ENCODE measurements at places on chromosomes 12 and 14.
A peak's percentile ranks its signal among the peaks of the same experiment; 100 is the strongest.

DNA sequence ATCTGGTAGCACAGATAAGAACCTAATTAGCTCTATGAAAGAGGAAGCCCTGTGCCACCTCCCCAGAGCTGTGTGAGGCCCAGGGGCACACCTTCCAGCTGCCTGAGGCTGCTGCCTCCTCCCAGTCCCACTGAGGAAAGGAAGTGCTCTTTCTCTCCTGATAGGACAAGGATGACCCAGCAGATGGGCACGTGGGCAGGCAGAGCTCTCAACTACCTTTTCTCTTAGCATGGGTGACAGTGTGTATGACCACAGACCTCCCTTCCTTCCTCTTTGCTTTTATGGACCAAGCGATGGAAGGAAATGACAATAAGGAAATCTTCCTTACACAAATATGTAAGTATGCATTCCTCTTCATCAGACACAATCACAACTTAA lies 127.6 kb upstream of the AMIGO2 start:
- peak; percentile 24 for DNase-seq

DNA sequence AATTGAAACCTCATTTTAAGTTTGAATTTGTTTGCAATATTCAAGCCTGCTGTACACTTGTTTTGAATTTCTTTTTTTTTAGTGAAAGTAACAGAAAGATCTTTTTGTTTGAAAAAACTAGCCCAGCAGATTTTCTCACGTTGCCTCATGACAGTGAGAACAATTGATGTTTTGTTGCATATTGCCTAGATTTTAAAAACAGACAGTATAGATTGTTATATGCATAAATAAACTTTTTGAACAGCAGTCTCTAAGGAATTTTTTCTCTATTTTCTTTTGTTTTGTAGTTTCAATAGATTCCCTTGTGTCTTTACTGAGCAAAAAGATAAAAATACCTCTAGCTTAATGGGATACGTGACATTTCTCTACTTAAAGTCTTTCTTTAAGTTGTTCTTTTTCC lies 15.4 kb downstream of the OR6C6 start:
- DNase-seq: no peak

DNA sequence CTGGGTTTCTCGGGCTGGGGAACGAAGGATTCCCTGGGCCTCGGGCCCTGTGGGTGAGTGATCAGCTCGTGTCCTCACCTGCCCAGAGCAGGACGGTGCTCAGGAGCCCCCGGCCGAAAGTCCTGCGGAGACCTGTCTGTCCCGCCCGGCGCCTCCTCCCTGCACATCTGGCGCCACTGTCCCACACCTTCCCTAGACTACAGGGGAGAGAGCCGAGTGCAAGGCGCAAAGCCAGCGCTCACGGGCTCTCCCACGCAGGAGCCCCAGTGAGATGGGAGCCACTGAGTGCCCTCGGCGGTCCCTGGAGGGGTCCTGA lies 13.1 kb upstream of the TEX22 start:
- DNase-seq: no peak

DNA sequence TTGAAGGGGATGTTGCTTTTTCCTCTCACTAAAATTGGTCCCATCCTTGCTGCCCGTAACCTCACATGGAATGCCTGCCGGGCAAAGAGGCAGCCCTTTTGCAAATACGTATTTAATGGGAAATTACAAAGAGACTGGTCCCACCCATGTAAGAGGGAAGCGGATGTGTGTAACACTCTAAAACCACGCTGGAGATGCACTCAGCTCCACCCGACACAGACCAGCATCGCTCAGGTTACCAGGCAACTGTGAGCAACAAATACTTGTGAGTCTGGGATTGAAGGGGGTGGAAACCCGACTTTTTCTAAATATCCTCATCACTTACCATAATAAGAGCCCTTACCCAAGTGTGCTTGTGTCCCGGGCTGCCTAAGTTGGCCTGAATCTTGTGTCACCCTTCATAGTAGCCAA lies 47.7 kb downstream of the ELK3 start:
- no peak for DNase-seq

DNA sequence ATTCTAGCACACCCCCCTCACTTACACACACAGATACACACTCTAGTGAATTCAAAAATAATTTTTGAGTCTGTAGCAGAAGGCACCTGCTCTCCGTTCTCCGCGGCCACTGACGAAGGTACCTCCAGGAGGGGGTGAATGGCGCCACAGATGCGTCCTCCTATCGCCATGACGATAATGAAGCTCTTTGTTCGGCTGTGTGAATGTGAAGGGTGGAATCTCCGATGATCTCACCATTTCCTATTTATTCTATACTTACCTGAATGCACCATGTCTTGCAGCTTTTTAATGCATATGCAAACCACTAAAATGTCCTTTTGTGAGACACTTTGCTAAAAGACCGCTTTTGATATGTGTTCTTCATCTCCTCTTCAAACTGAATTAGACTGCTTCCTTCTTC lies 162.7 kb downstream of the EGLN3 start:
- DNase-seq: no peak

DNA sequence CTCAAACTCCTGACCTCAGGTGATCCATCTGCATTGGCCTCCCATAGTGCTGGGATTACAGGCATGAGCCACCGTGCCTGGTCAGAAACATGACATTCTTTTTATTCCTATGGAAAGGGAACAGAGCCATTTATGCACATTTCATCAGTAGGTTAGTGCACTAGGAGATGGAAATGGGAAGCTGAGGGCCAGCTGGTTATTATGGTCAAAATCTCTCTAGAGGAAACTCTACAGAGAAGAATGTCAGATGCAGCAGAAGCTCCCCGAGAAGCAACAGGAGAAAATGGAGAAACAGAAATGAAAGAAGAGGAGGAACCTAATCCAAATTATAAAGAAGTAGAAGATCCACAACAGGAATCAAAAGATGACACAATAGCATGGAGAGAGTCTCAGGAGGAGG lies 2.7 kb downstream of the CFAP251 start:
- DNase-seq: no peak

DNA sequence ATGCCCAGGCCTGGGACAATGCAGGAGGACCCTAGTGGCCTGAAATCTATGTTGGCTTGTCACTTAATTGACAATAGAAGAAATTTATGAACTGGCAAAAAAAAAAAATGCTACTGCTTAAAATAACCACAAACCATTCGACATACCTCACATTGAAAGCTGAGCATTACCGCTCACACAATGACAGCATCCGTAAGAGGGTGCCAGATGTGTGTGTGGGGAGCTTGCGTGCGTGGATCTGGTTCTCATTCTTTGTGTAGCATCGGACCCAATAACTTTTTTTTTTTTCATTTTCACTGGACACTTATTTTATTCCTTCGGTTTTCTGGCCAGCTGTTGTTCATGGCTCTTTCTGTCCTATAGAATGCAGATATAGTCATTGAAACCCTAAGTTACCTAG lies 216.7 kb downstream of the VRK1 start:
- no peak for DNase-seq

- no peak for DNase-seq
These were observed 35.1 kb downstream of the CCDC85C start for GRCh38 chr14:99568567-99569560.

- DNase-seq: no peak
These were observed 164.2 kb downstream of the CHST11 start for GRCh38 chr12:104620837-104621531.

DNA sequence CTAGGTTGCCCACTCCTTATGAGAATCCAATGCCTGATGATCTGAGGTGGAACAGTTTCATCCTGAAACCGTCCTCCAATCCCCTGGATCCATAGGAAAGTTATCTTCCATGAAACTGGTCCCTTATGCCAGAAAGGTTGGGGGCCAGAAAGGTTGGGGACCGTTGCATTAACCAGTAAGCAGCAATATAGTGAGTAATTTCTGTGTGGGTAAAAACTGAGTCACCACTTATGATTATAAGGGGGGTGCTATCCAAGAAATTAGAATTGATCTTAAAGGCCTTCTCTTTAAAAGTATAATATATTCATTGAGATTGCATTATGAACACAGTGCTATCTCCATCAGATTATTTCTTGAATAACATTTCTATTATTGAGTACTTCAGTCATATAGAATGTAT lies 97.2 kb downstream of the PCNX1 start:
- DNase-seq: no peak

DNA sequence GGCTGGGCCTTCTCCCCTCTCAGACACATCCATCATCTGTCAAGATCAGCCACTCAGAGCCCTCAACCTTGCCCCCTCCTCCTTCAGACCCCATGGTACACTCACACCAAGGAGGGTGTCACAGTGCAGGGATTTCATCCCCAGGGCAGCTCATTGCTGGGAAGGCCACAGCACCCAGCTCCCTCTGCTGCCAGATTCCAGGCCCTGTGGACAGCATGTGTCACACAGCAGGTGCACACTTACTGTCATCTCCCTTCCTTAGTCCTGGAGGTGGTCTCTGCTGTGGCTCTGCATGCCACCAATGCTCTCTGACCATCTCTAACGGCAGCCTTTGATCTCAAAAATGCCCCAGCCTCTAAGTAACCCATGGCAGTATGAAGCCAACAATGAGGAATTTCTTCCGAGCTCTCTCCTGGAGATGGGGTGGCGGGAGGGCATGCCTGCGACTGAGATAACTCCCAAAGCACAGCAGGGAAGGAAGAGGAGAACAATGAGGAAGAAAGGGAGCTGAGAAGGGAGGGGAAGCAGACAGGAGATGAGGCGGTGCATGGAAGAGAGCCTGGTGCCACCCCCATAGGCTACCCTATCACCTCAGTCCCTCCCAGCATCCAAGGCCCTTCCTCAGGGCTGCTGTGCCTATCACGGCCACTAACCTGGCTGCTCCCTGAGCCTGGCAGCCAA lies 101.0 kb downstream of the SINHCAF start:
- no peak for DNase-seq

DNA sequence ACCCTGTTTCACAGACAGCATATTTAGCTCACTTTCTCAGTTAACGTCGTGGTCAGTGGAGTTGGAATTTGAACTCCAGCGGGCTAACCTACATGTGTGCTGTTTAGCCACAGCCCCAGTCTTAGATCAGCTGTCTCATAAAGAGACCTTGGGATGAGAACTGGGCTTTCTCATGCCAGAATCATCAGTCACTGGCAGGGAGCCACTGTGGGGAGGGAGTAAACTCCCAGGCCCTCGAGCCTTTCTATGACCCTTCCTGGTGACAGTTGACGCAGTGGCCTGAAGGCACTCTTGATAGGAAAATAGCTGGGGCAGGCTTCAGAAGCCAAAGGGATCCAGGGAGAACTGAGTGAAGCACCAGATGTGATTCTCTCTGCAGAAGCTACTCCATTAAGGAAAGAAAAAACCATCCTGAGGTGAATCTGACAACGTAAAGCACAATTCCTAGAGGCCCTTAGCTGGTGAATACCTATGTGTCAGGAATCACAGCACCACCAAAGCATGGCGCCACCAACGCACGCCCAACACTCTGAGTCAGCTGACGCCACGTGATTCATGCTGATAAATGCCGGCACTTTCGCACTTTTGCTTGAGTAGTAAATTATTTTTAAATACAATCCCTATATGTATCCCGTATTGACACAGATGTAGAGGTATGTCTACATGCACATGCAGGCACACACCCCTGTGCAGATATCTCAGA lies 279.6 kb upstream of the TMEM132C start:
- DNase-seq: no peak

GRCh38 chr14:58635091-58635830 lies 2.5 kb upstream of the DACT1 start:
- DNase-seq: no peak

DNA sequence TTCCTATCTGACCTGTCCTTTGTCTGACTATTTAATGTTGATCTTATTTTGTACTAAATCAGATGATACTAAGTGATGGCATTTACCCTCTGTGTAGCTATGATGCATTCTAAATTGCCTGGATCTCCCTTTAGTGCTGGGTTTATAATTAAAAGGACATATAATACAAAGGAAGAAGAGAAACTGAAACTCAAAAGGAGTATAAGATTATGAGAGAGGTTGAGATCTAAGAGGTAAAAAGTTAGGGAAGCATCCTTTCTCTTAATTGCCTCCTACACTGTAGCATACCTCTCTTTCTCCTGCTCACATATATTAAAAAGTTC lies 86.9 kb upstream of the MON2 start:
- DNase-seq: no peak

DNA sequence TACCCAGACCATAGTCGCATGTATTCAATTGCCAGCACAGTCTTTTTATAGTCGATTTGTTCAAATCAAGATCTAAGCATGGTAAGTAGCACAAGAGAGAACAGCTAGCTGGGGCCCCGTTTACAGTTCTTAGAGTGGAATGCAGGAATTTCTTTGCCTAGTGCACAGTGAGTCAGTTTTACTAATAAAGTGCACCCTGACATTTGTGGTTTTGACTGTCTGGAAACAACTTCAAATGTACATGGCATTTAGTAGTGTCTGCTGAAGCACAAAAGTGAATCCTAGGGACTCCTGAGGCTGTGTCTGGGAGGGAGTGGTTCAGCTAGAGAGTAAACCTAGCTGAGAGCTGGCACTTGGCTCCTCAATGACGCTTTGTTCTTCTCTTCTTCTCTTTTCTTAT lies 64.9 kb downstream of the TMX1 start:
- DNase-seq: no peak

DNA sequence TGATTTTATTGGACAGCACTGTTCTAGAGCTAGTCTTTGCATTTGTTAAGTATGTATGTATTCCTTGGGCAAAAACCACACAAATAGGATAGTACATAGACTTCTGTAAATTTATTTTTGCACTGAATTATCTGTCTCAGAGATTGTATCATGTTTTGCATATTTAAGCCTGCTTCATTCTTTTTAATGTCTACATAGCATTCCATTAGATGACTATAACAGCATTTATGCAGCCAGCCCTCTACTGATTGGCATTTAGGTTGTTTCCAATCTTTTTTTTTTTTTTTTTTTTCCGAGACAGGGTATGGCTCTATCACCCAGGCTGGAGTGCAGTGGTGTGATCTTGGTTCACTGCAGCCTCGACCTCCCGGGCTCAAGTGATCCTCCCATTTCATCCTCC lies 34.5 kb downstream of the SYNDIG1L start:
- no peak for DNase-seq

DNA sequence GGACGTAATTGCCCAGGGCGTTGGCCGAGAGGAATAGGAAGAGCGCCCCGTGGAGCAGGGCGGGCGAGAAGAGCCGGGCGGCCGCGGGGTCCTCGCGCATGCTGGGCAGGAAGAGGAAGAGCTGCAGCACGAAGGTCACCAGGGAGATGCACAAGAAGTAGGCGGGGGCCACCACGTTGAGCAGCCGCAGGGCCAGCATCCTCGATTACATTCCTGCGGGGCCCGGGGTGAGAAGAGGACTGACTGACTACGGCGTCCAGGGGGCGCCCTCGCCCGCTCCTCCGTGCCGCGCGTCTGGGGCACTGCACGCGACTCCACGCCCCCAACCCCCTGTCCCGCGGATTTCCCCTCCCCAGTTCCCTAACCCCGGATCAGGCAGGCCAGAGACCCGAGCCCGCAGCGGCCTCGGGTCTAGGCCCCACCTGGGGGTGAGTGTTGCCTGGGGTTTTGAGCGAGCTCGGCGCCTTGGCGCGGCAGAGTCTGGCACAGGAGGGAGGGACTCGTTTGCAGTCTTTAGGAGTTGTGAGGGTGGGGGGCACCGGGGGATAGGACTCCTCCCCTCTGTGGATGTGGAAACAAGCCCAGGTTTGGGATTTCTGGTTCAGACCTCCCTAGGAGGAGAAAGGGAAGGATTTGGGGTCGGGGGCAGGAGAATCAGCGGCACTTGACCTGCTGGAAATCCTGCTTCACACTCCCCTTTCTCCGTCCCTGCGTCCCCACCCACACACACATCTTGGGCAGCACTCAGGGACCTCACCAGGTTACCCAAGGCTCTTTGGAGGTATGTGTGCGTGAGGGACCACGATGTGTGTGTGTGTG lies 1.8 kb downstream of the ZDHHC22 start:
- DNase-seq: peak; percentile 51
